ENCODE measurements at places on chromosomes 6 and 20.
A peak's percentile ranks its signal among the peaks of the same experiment; 100 is the strongest.

- DNase-seq, result no peak
Measured at GRCh38 chr6:56288347-56288746, 41.0 kb upstream of the COL21A1 start.

- DNase-seq, result peak; percentile 39
Measured at GRCh38 chr20:4041748-4042411, 26.5 kb upstream of the RNF24 start.

DNA sequence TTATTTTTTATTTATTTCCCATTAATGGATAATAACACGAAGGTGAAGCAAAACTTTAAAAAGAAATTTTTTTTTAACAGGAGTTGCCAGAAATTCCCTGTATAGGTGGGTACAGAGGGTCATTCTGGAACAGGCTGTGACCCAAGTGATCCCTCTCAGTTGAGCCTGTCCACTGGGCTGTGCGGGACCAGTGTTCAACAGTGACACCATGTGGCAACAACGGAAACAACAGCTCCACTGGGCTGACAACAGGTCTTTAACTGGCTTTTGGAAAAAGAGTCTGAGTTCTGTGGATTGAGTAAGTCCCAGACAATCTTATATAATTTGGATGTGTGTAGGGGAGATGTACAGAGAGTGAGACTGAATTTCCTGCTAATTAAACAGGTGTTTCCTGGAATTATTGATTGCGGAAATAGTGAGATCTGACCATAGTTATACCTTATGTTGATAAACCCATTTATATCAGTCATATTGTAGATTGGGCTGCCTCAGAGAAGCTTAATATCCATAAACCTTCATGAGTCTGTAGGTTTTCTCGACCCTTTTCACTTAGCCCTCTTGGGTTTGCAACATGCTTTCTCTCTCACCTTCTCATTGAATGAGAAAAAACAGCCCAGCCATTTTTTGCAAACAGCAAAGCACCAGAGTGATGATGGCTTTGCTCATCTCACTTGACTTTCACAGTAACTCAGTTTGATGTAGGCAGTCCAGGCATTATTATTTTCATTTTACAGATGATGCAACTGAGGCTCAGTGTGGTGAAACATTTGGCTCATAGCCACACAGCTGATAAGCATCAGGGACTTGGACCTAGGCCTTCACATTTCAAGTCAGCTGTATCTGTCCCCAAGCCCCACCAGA, 17.5 kb downstream of the KIAA1755 start:
- DNase-seq, result no peak

DNA sequence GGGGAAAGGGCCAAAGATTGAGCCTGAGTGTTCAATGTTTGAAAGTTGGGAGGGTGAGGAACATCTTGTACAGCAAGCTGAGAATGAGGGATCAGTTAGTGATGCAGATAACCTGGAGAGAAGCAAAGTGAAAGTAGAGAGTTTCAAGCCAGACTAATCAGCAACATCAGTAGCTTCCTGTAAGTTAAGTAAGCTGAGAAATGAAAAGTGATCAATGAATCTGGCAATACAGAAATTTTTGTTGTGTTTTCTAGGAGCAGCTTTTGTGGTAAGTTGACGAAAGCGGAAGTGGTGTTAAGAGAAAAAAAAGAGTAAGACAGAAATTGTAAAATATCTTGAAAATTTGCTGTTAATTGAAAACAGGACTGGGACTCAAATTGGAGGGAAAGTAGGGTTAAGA, 855.5 kb upstream of the MAP3K7 start:
- no peak for DNase-seq

- DNase-seq, result no peak
Measured at GRCh38 chr6:32182555-32182981, 1.5 kb downstream of the AGER start.
